ENCODE measurements at places on chromosomes 4 and X. TPM values are rescaled to one million over a fixed set of nuclear protein-coding genes. Genes with fewer than 3 reads are reported as not detected.

DNA sequence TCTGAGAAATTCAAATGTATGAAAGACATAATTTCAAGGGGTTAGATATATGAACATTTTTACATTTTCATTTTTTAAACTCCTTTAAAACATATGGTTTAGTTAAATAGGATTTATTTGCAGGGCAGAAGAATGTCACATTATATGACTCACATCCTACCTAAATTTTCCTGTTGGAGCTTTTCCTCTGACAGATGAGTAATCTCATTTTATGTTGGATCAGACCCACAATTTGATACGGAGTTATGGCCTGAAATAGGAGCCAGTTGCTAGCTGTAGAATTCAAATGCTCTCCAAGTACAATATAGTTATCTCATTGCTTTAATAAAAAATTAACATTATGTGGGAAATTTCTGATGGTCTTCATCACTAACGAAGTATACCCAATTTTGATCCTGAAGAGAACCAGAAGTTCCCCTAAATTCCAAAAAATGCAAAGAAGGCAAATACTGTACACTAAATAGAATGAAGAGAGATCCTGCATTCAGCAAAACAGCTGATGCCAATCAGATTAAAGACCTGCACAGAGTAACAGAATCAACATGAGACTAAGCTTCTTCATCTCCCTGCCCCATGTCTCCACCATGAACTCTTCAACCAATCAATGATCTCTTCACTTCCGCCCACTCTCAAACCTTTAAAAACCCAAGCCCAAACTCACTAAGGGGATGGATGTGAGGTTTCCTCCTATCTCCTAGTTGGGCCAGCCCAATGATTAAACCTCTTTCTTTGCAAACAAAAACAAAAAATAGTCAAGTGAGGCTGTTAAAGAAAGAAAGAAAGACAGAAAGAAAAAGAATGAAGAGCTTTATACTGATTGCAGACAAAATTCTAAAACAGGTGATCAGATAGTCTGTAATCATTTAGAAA lies 10.9 kb upstream of the EXOSC9 start:
- H3K4me3 ChIP-seq, result no peak overlapping the region
- peaks cover 10% of the 10 kb centered on the region for H3K27me3 ChIP-seq
- no peaks in the 10 kb centered on the region for H3K4me1 ChIP-seq
- H3K36me3 ChIP-seq, result no peaks in the 10 kb centered on the region
- DNase-seq, result no peak
- no peak overlapping the region for H3K27ac ChIP-seq

DNA sequence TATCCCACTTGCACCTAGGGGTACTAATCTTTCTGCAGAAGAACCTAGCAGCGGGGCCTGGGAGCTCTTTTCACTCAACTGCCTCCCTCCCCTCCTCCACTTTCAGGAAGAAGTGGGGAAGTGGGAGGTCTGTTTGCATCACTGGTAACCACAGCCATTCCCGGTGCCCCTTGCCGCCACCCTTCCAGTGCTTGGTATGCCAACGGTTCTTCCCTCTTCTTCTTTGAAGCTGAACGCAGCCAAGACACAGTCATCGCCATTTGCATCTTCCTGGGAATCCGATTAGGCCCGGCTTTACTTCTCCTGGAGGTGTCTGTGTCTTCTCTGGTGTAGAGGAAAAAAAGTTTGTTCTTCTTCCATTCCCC lies 47.2 kb upstream of the RBPJ start:
- H3K27me3 ChIP-seq, result peaks cover 8% of the 10 kb centered on the region
- peaks cover 43% of the 10 kb centered on the region for H3K4me1 ChIP-seq
- no peaks in the 10 kb centered on the region for H3K36me3 ChIP-seq

- no peak for DNase-seq
- no peaks in the 10 kb centered on the region for H3K4me1 ChIP-seq
- no peak overlapping the region for H3K27ac ChIP-seq
- H3K27me3 ChIP-seq, result no peaks in the 10 kb centered on the region
- no peak overlapping the region for H3K4me3 ChIP-seq
Observed at GRCh38 chrX:132749406-132749805, 209.0 kb downstream of the HS6ST2 start.

DNA sequence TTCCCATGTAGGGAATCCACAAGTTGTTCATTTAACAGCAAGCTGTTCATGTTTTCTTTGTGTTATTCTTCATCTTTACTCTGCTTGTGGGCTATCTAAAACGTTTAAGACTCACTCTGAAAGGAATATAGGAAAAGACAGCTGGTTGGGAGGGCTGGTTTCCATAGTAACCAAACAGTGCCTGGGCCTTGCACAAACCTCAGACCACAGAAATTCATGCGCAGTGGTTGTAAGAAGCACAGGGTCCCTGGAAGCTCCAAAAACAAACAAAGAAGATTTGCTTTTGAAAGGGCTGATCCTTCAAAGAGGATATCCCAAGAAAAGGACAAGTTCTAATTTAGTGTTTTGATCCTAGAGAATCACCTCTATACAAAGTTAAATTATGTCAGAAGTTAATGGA lies 7.8 kb downstream of the SERTM2 start:
- no peaks in the 10 kb centered on the region for H3K36me3 ChIP-seq
- H3K27me3 ChIP-seq, result peaks cover 6% of the 10 kb centered on the region
- no peak overlapping the region for H3K4me3 ChIP-seq
- H3K27ac ChIP-seq, result no peak overlapping the region

DNA sequence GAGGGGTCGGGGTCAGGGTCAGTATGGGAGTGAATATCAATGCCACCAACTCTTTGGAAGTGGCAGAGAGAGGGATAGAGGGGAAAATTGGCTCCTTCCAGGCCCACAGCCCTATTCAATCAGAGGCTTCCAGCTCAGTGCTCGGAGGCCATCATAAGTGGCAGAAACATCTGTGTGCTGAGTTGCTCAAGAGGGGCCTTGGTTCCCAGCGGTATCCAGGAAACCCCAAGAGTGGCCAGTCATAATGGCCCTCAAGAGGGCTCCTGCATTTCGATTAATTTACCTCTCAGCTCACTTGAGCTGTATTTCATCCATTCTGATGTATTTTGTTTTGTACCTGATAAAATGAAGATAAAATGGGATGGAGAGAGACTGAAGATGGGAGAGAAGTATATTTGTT lies 154.3 kb upstream of the EOLA2 start:
- H3K36me3 ChIP-seq, result no peaks in the 10 kb centered on the region
- H3K27ac ChIP-seq, result no peak overlapping the region
- H3K4me1 ChIP-seq, result no peaks in the 10 kb centered on the region

GRCh38 chr4:114980932-114981708 lies 132.3 kb downstream of the NDST4 start:
- H3K27me3 ChIP-seq, result no peaks in the 10 kb centered on the region
- H3K4me3 ChIP-seq, result no peak overlapping the region
- no peak overlapping the region for H3K27ac ChIP-seq
- DNase-seq, result no peak
- no peaks in the 10 kb centered on the region for H3K4me1 ChIP-seq

DNA sequence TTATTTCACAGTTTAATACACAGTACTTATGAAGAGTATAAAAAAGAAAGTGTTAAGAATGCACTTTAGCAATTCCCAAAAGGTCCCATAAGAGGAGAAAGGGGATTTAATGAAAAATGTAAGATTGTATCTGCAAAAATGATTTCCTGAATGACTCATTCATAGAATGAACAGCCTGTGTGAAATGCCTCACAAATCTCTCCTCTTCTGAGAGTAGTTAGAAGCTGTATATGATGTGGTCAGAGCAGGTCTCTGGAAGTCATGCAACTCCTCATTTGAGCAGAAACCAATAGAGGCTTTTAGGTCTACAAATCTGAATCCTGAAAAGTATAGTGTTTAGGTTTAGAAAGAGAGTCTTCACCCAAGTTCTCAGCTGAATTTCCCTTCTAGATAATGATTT lies 381.3 kb upstream of the INTU start:
- H3K4me1 ChIP-seq, result no peaks in the 10 kb centered on the region
- no peak overlapping the region for H3K4me3 ChIP-seq
- no peak for DNase-seq
- no peak overlapping the region for H3K27ac ChIP-seq

The TMEM150C gene
- total RNA-seq, result 22.9 TPM

The ITIH6 gene
- not detected for total RNA-seq

The CCDC120 gene
- total RNA-seq, result 7.3 TPM

The NWD2 gene
- total RNA-seq, result not detected

Measured in spleen (tissue), 13 donors.